AG08395 (cell line): ENCODE measurements at places on chromosomes 13 and 19.

GRCh38 chr13:27379694-27380641 lies 44.5 kb upstream of the GTF3A start:
- peak; percentile 75 for DNase-seq

GRCh38 chr13:97630725-97631124 lies 196.8 kb downstream of the RAP2A start:
- no peak for DNase-seq

DNA sequence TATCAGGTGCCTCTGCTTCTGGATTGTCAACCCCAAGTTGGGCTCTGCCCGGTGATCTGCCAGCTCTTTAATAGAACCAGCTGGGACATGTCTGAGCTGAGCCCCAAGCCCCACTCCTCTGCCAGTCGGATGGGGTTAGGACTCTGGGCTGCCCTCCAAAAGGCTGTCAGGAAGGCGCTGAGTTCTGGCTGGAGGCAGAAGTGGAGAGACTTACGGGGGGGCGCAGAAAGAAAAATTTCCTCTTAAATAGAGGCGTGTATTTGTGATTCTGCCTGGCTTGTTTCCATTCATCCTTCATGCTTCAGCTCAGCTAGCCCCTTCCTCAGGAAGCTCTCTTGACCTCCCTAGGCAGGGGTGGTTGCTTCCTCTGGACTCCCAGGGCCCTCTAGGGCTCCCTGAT lies 985 bp upstream of the KCNK6 start:
- DNase-seq = no peak

- DNase-seq = no peak
Observed at GRCh38 chr19:15790096-15790495, 2.6 kb downstream of the OR10H5 start.

GRCh38 chr19:21439201-21439751 lies 42.3 kb downstream of the ZNF493 start:
- no peak for DNase-seq

DNA sequence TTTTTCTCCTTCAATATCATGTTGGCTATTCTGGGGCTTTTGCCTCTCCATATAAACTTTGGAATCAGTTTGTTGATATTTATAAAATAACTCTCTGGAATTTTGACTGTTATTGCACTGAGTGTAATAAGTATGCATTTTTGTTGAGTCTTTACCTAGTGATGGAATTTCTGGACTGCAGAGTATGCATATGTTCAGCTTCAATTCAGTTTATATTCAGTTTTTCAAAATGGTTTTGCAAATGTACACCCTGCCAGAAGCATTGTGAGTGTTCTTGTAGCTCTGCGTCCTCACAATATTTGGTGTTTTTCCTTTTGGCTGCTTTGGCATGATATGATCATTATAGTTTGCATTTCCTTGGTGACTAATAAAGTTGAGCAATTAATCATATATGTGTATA lies 43.1 kb downstream of the RASL11A start:
- DNase-seq = no peak

- peak; percentile 13 for DNase-seq
Observed at GRCh38 chr13:45521297-45521696, 56.6 kb downstream of the COG3 start.

- DNase-seq = no peak
Observed at GRCh38 chr13:66748712-66749111, 481.4 kb downstream of the PCDH9 start.

DNA sequence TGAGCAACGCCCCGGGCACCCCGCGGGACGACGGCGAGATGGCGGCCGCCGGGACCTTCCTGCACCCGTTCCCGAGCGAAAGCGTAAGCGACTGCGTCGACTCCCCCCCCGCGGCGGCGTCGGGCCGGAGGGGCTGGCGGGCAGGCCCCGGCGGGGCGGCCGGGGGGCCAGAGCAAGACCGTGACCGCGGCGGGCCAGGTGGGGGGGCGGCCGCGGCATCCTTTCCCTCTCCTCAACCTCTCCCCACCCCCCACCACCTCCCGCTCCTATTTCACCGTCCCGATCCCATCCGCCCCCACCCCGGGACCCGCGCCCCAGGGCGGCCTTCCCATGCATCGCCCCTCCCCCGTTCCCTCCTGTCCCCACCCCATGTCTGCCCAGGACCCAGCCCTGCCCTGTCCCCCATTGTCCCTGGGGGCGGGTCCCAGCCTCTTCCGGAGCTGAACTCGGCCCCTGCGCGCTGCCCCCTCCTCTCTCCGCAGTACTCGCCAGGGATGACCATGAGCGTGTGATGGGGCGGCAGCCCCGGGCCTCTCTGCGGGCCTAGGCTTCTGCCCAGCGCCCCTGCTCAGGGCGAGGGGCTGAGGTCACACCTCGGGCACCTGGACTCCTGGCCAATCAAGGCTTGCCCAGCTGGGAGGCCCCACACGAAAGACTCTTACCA lies 4.1 kb downstream of the ISYNA1 start:
- DNase-seq = no peak

- no peak for DNase-seq
Observed at GRCh38 chr13:23619068-23619855, 49.0 kb downstream of the TNFRSF19 start.

DNA sequence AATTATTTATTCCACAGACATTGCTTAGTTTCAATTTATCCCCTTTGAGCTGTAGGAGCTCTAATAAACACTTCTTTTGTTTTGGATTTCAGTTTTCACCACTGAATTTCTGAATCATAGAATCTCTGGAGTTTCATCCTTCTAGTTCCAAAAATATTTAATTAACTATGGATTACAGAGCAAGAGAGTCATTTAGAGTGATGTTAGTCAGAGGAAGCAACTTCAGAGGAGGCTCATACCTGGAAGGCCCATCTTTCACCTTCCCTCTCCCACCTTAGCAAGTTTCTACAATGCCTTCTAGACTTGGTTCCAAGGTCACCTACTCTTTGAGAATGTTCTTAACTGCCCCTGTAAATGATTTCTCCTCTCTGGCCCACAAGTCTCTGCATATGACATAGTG lies 353.2 kb downstream of the SPRY2 start:
- DNase-seq = no peak

DNA sequence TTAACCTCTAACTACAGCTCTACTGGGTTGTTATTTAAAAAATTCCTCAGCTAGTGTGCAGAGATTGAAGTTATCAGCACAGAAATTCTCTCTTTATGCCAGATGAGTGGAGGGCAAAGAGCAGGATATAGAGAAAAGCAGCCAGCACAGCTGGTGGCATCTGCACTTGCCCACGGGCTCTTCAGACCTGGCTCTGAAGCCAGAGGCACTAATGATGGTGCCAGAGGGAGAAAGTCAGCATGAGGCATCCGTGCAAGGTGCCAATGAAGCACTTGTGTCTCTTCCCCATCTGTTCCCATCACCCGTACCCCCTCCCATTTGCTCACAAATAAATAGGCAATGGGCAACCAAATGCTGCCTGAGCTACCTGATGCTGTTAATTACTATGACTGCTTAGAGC lies 138.9 kb downstream of the OLFM4 start:
- DNase-seq = no peak

GRCh38 chr19:51002542-51003311 lies 1.3 kb upstream of the KLK8 start:
- no peak for DNase-seq

- no peak for DNase-seq
Observed at GRCh38 chr13:110455444-110455843, 106.1 kb downstream of the RAB20 start.

- no peak for DNase-seq
Observed at GRCh38 chr13:40381935-40382764, 284.3 kb downstream of the FOXO1 start.

- DNase-seq = no peak
Observed at GRCh38 chr19:9073806-9074205, 13.1 kb upstream of the OR1M1 start.

GRCh38 chr13:54445453-54445852 lies 1416.8 kb downstream of the OLFM4 start:
- DNase-seq = no peak

DNA sequence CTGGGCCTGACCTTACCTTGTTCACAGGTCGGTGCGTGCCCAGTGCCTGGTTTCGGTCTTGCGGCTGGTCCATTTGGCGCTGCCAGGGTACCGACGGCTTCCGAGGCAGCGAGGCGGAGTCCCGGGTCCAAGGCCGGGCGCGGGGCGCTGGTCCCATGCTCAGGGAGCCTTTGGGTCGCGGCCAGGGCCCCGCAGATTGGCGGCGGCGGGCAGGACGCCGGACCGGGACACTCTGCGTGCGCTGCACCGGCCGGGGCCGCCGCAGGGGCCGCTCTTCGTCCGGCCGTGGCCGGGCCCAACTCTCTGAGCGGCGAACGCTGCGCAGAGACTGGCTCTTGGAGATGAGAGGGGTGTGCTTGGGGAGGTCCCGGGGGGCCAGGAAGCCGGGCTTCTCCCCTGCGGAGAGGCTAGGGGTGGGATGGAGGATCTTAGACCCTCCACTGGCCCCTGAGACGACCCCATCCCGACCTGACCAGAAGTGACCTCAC lies 3.4 kb upstream of the WIZ start:
- peak; percentile 48 for DNase-seq

DNA sequence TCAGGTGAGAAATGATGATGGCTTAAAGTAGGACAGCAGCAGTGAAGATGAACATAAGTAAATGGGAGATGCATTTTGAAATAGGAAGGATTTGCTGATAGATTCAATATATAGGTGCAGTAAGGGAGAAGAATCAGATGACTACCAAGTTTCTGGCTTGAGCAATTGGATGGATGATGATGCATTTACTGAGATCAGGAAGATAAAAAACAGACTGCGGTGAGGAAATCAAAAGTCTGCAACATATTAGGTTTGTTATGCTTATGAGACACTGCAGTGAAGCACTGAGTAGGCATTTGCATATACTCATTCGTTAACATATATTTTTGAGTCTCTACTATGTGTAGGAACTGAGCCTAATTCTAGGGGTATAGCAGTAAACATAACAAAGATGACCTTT lies 184.2 kb downstream of the LACC1 start:
- DNase-seq = no peak

DNA sequence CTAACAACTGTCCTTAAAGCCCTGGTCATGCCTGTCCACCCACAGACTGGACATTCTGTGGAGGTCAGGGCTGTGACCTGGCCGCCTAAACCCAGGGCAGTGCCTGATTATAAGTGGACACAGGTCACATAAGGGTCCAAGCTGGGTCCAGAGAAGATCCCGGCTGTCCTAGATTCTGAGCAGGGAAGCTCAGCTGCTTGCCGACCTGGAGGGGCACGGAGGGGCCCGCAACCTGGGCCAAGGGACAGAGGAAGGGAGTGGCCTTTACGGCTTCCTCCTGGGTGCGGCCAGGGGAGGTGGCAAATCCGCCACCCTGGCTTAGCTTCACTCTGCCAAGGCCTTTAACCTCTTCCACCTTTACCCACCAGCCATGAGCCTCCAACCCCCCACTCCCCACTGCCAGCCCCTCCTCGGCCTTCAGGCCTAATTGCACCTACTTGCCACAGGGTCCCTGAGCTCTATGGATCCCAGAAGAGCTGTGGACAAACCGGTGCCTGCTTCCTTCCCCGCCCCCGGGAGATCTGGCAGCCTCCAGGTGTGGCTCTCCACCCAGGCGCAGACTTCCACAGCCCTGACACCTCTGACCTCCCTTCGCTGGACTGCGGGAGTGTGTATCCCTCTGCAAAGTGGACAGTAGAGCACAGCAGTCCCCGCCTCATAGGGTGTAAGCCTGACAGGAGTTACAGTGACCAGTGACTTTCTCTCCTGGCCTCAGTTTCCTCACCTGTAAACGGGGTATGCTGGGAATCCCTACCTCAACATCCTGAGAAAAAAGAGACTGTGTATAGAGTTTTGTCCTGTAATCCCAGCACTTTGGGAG lies 1.7 kb downstream of the CD320 start:
- DNase-seq = no peak

DNA sequence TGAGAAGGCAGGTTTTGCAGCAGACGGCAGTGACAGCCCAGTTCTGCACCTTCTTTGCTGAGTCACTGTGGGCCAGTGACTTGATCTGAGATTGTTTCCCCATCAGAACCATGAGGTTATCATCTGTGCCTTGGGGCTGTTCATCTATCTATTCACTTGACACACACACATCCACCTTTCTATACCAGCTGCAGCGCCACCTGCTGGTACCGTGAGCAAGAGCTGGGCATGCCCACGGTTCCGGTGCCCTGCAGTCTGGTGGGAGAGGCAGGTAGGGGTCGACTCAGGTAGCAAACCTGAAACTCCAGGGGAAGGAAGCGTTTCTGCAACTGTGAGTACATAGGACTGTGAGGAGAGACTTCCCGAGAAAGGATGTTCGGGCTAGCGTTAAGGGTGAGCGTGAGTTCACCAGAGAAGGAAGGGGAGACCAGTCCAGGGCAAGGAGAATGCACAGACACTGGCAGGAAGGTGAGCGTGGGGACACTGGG lies 7.5 kb upstream of the LIN7B start:
- peak; percentile 35 for DNase-seq

DNA sequence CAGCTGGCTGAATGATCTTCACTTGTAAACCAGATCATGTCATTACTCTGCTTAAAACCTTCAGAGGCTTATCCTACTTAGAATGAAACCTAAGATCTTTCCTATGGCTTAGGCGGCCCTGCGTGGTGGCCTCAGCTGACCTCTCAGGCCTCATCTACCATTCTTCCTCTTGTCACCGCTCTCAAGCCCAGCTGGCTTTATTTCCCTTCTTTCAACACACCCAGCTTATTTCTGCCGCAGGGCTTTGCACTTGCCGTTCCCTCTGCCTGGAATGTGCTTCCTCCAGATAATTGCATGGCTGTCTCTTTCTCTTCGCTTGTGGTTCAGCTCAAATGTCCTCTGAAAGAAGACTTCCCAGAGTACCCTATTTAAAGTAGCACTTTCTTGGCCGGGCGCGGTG lies 3.6 kb upstream of the ASF1B start:
- DNase-seq = no peak

GRCh38 chr13:39099231-39099630 lies 61.0 kb downstream of the NHLRC3 start:
- no peak for DNase-seq

DNA sequence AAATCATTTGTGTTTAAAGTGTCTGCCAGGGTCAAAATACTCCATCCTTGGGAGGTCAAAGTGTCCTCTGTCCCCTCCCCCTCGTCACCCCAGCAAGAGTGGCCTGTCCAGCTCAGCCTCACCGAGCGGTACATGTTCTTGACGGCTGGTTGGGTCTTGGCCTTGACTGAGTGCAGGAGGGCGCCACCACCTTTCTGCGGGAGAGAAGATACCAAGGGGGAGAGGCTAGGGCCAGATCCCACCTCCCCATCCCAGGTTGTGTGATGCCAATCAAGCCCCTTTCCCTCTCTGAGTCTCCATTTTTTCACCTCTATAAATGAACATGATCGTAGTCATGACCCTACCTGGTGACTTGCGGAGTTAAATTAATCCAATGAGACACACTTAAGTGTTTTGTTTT lies 6.1 kb downstream of the CRB3 start:
- DNase-seq = no peak

GRCh38 chr13:107241381-107241780 lies 673.4 kb upstream of the ARGLU1 start:
- DNase-seq = no peak

- DNase-seq = no peak
Observed at GRCh38 chr19:3481241-3482090, 1.1 kb upstream of the SMIM24 start.

GRCh38 chr13:21576426-21576825 lies 27.5 kb downstream of the MICU2 start:
- DNase-seq = peak; percentile 2
